Cardiac fibroblast (primary cell): ENCODE measurements at places on chromosomes 13 and 19.

- peak; percentile 67 for DNase-seq
Observed at GRCh38 chr19:55679343-55680257, 4.6 kb downstream of the EPN1 start.

DNA sequence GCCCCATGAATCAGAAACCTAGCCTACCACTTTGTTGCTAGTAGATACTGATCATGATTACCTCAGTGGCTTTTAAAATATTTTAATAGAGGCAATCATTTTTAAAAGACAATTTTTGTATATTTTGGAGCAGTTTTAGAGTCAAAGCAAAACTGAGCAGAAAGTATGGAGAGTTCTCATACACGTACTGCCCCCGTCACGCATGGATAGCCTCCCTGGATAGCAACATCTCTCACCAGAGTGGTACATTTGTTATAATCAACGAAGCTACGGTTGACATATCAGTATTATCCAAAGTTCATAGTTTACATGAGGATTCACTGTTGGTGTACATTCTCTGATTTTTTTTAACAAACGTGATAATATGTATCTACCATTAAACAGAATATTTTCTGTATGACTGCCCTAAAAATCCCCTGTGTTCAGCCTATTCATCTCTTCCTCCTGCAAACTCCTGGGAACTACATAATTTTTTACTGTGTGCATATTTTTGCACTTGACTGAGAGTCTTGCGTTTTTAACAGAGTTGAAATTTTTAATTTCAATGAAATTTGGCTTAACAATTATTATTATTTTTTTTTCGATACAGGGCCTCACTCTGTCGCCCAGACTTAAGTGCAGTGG is 1436.8 kb upstream of the PCDH9 start:
- DNase-seq, result no peak

DNA sequence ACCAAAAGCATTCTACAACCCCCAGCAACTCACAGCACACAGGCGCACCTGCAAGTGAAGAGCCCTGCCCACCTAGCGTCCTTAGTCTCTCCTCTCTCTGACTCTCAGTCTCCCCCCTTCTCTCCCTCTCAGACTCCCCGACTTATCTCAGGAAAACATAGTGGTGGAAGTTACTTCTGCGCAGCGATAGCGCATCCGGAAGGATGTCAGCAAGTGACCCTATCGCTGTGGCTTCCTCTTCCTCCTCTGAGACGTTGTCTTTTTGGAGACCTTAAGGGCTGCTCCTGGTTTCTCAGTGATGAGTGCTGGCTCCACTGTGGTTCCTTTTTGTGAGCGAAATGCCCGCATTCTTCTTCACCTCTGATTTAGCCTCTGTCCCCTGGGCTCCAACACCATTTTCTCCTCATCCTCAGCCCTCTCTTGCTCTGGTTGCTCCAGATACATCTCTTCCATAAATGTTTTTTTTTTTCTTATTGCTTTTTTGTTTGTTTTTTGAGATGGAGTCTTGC is 1.4 kb upstream of the YIF1B start:
- DNase-seq, result no peak

GRCh38 chr19:19387108-19387507 is 18.4 kb upstream of the GATAD2A start:
- no peak for DNase-seq
